ENCODE measurements at places on chromosomes 16 and 17. TPM values are rescaled to one million over a fixed set of nuclear protein-coding genes. Genes with fewer than 3 reads are reported as not detected.

Gene CACNA1H
- polyA plus RNA-seq: 9.8 TPM

Gene CLEC19A
- polyA plus RNA-seq: not detected

Gene KRT31
- not detected for polyA plus RNA-seq

Gene LLGL2
- polyA plus RNA-seq: 149 TPM

Gene DECR2
- 91.0 TPM for polyA plus RNA-seq

Gene TEDC2
- polyA plus RNA-seq: 6.4 TPM

GRCh38 chr16:27529962-27530361 is 19.8 kb downstream of the GTF3C1 start:
- DNase-seq: no peak

- DNase-seq: no peak
Measured at GRCh38 chr16:64013856-64014255, 1108.0 kb downstream of the CDH11 start.

DNA sequence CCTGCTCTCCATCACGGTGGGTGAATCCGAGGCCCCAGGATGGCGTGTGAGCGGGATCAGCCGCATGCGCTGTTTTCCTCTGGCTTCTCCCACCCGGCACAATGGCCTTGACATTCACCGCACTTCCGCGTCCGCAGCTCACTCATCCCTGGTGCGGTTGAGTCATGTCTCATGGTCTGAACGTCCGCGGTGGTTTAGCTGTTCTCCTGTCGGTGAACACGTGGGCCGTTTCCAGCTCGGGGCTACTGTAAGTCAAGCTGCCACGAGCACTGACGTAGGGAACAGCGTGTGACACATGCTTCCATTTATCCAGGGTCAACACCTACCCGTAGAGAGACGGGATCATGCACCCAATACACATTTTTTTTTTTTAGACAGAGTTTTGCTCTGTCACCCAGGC is 15.3 kb upstream of the CACNA1H start:
- no peak for DNase-seq

GRCh38 chr17:55219459-55219858 is 45.3 kb upstream of the HLF start:
- no peak for DNase-seq

DNA sequence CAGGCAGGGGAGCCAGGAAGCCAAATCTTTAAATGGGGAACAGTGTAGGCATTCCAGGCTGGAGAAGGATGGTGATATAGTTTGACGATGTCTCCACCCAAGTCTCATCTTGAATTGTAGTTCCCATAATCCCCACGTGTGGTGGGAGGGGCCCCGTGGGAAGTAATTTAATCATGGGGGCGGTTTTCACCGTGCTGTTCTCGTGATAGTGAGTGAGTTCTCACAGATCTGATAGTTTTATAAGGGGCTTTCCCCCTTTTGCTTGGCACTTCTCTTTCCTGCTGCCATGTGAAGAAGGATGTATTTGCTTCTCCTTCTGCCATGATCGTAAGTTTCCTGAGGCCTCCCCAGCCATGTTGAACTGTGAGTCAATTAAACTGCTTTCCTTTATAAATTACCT is 28.8 kb downstream of the GINS3 start:
- no peak for DNase-seq

DNA sequence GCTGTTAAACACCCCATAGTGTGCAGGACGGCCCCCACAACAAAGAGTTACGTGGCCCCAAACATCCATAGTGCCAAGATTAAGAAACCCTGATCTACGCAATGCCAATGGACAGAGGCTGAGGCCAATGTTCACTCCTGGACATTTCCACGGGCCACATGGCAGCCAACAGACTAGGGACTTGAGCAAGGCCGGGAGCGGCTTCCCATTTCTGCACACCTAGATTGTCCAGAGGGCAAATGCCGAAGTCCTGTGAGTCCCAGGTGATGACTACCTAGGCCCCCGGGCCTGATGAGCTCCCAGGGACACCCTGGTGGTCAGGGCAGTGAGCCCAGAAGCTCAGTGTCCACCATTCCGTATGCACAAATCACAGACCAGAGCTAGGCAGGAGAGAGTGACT is 95.5 kb downstream of the AMFR start:
- DNase-seq: no peak

GRCh38 chr16:2147981-2148671 is at the start of gene RAB26:
Gene RAB26 (plus strand): TSS chr16:2148625. CDS start chr16:2148784, 159 bp downstream.
- DNase-seq: peak; percentile 75

DNA sequence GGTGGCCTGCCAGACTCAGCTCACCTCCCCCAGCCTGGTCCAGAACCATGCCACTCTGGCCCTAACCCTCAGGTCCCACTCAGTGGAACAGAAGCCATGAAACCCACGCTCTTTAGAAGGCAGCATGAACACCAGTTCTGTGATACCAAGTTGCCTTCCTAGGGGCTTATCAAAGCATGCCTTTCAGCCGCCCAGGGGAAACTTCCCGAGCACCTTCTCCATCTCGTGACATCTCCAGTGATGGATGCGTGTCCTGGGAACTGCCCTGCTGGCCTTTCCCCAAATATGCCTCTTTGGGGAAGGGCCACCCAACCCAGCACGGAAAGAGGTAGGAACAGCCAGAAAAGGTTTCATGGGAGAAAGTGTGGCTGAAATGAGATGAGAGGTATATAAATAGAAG is 8.3 kb downstream of the CCDC42 start:
- no peak for DNase-seq

DNA sequence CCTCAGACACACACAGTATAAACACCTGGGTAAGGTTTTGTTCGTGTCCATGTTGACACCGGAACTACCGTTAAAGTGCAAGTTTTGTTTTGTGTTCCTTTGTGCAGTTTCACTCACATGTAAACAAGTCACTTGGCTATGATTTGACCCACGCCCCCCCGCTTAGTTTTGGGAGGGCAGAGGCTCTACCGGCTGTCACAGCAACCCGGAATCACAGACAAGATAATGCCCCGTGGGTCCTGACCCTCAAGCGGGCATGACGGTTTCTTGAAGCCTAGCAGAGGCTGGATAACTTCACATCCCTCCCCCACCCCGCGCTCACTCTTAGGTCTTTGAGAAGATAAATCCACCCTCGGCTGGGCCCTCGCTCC is 1.7 kb downstream of the RASD1 start:
- peak; percentile 29 for DNase-seq

DNA sequence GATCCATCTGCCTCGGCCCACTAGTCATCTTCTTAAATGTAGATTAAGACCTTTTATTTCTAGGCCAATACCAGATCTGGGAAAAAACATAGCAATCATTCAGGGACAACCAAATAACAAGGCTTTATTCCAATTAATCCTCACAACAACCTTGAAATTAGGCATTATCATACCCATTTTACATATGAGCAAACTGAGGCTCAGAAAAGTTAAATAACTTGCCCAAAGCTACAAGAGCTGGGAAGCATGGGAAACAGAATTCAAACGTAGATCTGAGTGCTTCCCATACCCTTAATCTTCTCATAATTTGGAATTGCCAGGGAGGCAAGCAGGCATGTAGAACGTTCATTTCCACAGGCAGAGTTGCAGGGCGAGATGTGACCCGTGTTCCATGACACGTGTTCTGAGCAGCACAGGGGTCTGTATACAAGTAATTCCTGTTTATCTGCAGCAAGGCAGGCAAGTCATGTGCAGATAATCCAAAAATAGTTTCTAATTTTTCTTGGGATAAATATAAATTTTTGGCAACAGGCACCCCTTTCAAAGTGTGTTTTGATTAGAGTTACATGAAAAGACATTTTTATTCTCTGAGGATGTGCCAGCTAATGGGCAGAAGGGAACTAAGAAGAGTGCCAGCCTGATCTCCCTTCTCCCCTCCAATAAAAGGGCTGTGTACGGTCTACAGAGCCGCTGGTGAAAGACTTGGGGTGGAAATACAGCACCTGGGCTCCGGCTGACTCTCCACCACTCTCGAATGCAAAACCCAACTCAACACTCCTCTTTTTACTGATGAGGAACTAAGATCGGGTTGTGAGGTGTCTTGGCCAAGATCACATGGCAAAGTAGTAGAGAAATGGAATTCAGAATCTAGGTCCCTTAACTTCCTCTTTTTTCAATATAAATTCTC is 27.7 kb upstream of the MYOCD start:
- no peak for DNase-seq

DNA sequence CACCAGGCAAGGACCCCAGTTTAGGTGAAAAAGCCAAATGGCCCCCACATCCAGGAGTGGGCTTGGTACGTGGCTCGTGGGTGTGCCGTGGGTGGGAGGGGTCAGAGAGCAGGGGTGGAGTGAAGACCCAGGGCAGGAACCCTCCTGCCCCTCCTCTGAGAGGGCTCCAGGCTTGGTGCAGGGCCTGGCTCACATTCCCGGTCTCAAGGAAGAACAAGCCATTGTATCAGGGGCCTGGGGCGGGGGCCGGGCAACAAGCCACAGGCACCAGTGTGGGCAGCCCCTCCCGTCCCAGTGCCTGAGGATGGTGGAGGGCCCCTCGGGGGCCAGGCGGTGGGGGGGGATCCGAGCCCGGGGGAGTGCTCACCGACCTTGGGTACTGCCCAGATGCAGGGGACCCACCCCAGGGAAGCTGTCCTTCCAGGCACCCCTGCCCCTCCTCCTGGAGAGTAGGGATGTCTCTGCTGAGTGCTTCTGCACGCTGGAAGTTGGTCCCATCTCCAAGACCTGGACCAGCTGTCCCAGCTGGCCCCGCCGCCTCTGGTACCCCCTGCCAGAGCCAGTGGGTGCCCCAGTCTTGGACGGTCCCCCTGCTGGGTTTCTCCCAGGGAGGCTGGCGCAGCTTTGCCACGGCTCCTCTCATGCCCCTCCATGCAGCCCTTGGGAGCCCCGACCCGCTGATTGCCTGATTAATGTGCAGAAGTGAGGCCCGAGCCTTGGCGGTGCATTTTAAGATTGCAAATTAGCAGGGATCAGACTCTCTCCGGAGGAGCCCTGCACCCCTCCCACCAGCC is 83.7 kb downstream of the RTN4RL1 start:
- DNase-seq: no peak

All from large intestine (tissue), 12 donors.